Stimulated activated CD4-positive, alpha-beta T cell treated with anti-CD3 and anti-CD28 coated beads, Interleukin-1b, Interleukin-23, amount 100 ng/mL, for 48 hours (primary cell): ENCODE measurements at places on chromosomes 5 and 9.

GRCh38 chr5:91302305-91302704 is 80.8 kb downstream of the ARRDC3 start:
- DNase-seq, result no peak

DNA sequence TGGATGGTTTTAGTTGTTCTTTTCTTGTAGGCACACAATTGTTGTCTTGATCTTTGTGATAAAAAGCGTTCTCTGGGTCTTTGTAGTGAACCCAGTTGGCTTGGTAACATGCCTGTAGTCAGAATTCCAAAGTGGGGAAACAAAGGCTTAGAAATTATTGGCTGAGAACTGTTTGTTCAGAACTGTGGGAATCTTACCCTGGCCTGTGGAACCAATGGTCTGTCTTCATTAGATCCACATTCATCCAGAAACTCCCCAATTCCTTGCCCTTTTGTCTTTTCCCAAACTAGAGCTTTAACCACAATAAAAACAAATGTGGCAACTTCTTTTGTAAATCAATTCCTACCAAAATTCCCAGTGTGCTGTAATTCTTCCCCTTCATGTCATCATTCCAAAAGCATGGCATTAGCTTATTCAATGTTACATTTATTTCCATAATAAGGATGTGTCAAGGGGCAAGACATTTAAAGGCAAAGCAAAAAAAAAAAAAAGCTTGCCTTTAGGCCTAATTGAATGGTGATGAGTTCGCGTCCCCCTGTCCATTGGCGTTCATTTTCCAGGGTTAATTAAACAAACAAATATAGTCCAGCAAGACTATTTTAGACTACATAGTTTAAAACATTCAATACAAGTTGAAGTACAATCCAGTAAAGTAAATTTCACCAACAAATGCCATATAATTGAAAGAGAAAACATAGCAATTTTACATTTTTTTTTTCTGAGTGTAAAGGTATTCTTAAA is 249.8 kb upstream of the ZNF608 start:
- no peak for DNase-seq

DNA sequence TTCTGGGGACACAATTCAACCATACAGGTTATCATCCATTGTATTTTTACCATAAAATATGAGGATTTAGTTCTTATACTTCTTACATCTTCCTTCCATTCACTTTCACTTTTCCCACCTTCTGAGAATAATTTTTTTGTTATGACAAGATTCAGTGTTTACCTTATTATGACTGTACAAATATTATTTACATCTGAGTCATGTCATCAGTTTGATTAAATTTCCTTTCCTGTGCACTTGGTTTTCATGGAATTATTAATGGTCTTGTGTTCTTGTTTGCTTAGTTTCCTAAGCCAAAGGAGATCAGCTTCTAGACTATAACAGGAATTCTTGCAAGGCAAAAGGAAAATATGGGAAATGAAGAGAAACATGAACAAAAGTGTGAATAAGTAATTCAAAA is 366.5 kb downstream of the TMEM38B start:
- DNase-seq, result no peak

DNA sequence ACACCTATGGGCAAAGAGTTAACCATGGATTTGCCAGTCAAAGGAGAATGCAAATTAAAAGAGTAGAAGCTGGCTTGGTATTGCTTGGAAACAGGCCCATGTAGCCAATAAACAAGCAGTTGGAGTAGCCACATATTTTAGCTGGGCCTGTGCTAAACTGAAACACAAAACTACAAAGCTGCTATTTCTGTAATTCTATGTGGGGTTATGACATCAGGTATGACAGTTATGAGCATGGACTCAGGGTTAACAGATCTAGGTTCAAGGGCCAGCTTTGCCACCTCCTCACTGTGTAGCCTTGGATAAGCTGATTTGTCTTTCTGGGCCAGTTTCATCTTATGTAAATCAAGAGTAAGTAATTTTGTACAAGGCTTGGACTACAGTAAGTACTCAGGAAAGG is 142.7 kb downstream of the PIP5K1B start:
- DNase-seq, result no peak

- no peak for DNase-seq
Observed at GRCh38 chr9:89534515-89535287, 36.8 kb upstream of the SEMA4D start.

GRCh38 chr5:172603251-172603806 is 37.7 kb upstream of the NEURL1B start:
- DNase-seq, result no peak

DNA sequence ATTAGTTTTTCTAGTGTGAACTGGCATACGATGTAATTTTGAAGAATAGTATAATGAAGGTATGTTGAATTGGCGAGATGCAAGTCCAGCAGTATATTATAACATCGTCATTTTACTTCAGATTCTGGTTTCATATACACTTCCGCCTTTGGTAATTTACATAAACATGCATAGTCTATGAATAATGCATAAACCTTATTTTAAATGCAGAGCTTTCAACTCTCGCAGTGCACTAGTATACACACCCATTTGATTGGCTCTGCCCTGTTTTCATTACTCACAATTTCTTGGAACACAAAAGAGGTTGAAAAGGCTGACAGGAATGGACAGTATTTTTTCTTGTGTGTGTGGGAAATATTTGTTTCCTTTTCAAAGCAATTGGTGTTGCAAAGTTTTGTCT is 128.9 kb upstream of the CCNH start:
- DNase-seq, result no peak

GRCh38 chr5:97797994-97798451 is 615.0 kb upstream of the RIOK2 start:
- no peak for DNase-seq

GRCh38 chr5:14663734-14664269 is 716 bp upstream of the OTULIN start:
- no peak for DNase-seq

GRCh38 chr9:34170237-34170991 is 8.4 kb upstream of the UBAP1 start:
- DNase-seq, result no peak

DNA sequence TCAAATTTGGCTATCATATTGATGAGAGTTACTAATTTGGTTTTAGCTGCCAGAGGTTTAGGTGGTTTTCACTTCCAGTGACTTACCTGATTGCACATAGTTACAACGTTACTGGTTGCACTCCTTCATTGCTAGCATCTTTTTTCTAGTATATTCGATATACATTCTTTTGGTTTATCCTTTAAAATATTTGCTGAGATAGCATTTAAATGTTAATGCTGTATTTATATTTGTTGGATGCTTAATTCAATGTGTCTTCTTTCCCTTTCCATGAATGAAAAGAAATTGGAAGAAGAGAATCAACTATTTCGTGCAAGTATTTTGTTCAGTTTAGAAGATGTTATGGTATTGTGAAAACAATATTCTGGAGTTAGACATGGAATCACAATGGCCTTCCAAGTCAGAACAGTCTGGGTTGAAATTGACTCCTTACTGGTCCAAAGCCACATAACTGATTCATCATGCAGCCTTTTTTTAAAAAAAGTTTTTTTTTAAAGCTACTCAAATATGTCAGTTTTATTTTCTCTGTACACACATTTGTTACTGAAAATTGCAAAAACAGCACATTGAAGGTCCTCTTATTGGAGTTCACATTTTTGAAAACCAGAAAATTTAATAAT is 2.2 kb downstream of the SPIN1 start:
- no peak for DNase-seq

DNA sequence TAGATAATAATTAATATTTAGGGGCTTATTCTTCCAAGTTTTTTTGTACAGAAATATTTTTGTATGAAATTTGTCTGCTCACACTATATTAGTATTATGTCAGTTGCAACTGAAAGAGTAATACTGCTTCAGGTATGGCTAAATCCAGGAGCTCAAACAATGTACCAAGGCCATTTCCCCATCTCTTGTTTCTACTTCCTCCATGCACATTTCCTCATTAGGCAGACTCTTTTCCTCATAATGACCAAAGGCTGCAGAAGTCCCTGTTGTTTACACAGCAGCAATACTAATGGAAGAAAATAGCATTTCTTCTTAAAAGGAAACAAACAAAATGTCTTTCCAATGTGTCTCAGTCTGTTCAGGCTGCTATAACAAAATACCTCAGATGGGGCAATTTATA is 9.2 kb upstream of the OTULINL start:
- DNase-seq, result no peak

DNA sequence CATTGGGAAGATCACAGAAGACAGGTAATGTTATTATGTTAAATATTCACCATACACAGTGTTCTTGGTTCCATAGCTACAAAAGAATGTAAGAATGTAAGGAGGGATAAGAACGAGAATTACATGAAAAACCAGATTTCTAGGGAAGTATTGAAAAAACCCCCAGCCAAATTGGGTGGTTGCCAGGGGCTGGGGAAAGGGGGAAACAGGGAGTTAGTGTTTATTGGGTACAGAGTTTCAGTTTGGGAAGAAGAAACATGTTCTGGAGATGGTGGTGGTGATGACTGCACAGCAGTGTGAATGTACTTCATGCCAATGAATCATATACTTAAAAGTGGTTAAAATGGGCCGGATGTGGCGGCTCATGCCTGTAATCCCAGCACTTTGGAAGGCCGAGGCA is 40.3 kb downstream of the GLRX start:
- DNase-seq, result no peak

DNA sequence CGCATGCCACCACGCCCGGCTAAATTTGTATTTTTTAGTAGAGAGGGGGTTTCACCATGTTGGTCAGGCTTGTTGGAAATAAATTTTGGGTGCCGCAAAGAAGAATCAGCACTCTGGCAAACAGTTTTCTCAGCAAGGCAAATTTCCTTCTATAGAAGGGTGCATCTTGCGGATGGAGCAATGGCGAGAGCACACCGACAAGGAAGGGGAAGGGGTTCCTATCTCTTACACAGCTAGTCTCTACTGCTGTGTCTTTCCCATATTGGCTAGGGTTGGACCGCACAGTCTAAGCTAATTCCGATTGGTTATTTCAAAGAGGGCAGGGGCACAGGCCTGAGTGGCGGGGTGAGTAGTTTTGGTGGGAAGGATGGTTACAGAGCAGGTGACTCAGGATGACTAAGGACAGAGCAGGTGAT is 707 bp downstream of the GTF3C5 start:
- DNase-seq, result peak; percentile 60

- no peak for DNase-seq
Observed at GRCh38 chr5:36655161-36655560, 48.8 kb downstream of the SLC1A3 start.
